ENCODE measurements at places on chromosomes 1 and 21. TPM values are rescaled to one million over a fixed set of nuclear protein-coding genes. Genes with fewer than 3 reads are reported as not detected.

Gene PIK3C2B
- 0.57 TPM for total RNA-seq

Gene PCSK9
- total RNA-seq, result 0.14 TPM

Gene ANKRD35
- 0.57 TPM for total RNA-seq

Gene SHISAL2A
- not detected for total RNA-seq

Gene NTNG1
- total RNA-seq, result 0.22 TPM

Gene ACTL8
- total RNA-seq, result not detected

Gene FALEC
- not detected for total RNA-seq

Gene GPX7
- total RNA-seq, result 56.9 TPM

Gene NBPF11
- total RNA-seq, result 3.9 TPM

Gene OR2W3
- 1.8 TPM for total RNA-seq

Gene ACTN2
- not detected for total RNA-seq

Gene SSX2IP
- 6.6 TPM for total RNA-seq

Gene ACTA1
- not detected for total RNA-seq

Gene DCDC2B
- total RNA-seq, result not detected

Gene KCNE1
- 1.3 TPM for total RNA-seq

Gene FAM131C
- total RNA-seq, result not detected

Gene PLA2G2C
- total RNA-seq, result not detected

Gene ATP8B2
- total RNA-seq, result 205 TPM

Gene AADACL4
- not detected for total RNA-seq

Gene S100A3
- 2.4 TPM for total RNA-seq
